ENCODE measurements at places on chromosomes 2 and 18. TPM values are rescaled to one million over a fixed set of nuclear protein-coding genes. Genes with fewer than 3 reads are reported as not detected.

- no peak overlapping the region for H3K27ac ChIP-seq
- no peak for DNase-seq
- H3K36me3 ChIP-seq, result no peaks in the 10 kb centered on the region
Measured at GRCh38 chr2:88668862-88669261, 22.6 kb upstream of the RPIA start.

- no peak for DNase-seq
- H3K4me1 ChIP-seq, result no peaks in the 10 kb centered on the region
- no peaks in the 10 kb centered on the region for H3K27me3 ChIP-seq
- no peak overlapping the region for H3K4me3 ChIP-seq
Measured at GRCh38 chr2:72024451-72025175, 123.0 kb downstream of the CYP26B1 start.

- H3K4me3 ChIP-seq, result no peak overlapping the region
- no peaks in the 10 kb centered on the region for H3K36me3 ChIP-seq
- no peak overlapping the region for H3K27ac ChIP-seq
- no peaks in the 10 kb centered on the region for H3K27me3 ChIP-seq
- DNase-seq, result no peak
- H3K4me1 ChIP-seq, result no peaks in the 10 kb centered on the region
Measured at GRCh38 chr2:237927135-237927534, 39.7 kb upstream of the UBE2F start.

Gene ALKAL2
- 3.6 TPM for total RNA-seq

GRCh38 chr18:24170360-24170759, 31.5 kb downstream of the CABYR start:
- DNase-seq, result no peak
- H3K36me3 ChIP-seq, result no peaks in the 10 kb centered on the region
- no peak overlapping the region for H3K27ac ChIP-seq
- no peak overlapping the region for H3K4me3 ChIP-seq
- H3K27me3 ChIP-seq, result no peaks in the 10 kb centered on the region

Data from Peyer's patch (tissue), 4 donors.